Stimulated activated effector memory CD8-positive, alpha-beta T cell treated with anti-CD3 and anti-CD28 coated beads, Interleukin-12 subunit alpha, Interleukin-12 subunit beta, amount 100 ng/mL, for 72 hours (primary cell): ENCODE measurements at places on chromosomes 5 and 9.
A peak's percentile ranks its signal among the peaks of the same experiment; 100 is the strongest.

- DNase-seq: no peak
Measured at GRCh38 chr5:61737964-61738340, 405.9 kb downstream of the ZSWIM6 start.

- no peak for DNase-seq
Measured at GRCh38 chr5:148810823-148811222, 15.6 kb upstream of the ADRB2 start.

DNA sequence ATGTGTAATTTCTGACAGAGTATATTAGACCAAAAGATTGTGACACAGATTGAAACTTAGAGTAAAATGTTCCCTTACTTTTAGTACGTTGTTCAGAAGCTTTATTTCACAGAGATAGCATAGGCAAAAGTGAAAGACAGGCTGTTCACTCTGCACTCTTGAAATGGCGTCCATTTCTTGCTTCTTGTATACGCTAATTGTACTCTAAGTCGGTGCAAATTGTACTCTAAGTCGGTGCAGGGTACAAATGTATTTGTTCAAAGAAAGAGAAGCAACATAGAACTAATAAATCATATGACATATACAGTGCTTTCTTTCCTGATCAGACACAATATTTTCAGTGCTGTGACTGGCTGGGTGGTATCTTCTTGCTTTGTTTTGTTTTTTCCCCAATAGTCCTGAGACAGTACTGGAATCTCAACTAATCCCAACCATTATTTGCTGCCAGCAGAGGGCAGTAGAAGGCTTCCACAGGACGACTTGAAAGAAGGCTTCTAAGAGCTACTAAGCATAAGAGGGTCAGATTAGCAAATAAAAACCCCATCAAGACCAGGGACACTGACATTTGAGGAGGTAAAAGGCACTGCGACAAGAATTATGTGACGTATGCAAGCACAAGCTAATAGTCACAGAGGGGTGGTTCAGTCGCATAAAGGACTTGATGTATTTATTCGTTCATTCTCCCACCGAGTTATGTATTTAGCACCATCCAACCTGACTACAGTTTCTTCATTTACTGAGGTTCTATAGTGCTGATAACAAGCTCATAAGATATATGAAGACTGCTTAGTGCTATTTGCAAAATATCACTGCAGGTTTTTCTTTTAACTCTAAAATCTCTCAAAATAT, 831.8 kb downstream of the TAF11L14 start:
- peak; percentile 55 for DNase-seq

- DNase-seq: no peak
Measured at GRCh38 chr5:179151286-179152118, 91.3 kb downstream of the ZNF354C start.

DNA sequence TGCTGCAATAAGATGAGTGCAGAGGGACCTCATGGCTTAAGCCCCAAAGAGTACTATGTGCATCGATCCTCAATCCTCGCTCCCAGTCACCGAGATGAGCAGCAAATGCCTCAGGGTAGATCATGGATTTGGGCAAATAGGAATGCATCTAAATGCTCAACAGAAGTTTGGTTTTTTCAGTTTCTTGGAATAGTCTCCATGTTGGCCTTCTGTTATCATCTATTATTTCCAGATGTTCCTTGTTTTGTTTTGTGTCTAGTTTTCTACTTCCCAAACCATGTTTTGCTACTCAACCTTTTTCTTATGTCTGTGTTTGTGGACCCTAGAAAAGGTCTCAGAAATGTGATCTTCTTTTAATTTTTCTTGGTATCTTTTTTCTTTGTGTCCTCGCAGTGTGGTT, 43.5 kb upstream of the RASGRF2 start:
- no peak for DNase-seq

- no peak for DNase-seq
Measured at GRCh38 chr5:116577064-116577788, 2.6 kb upstream of the SEMA6A start.

GRCh38 chr5:54360089-54360488, 49.7 kb upstream of the ARL15 start:
- no peak for DNase-seq

DNA sequence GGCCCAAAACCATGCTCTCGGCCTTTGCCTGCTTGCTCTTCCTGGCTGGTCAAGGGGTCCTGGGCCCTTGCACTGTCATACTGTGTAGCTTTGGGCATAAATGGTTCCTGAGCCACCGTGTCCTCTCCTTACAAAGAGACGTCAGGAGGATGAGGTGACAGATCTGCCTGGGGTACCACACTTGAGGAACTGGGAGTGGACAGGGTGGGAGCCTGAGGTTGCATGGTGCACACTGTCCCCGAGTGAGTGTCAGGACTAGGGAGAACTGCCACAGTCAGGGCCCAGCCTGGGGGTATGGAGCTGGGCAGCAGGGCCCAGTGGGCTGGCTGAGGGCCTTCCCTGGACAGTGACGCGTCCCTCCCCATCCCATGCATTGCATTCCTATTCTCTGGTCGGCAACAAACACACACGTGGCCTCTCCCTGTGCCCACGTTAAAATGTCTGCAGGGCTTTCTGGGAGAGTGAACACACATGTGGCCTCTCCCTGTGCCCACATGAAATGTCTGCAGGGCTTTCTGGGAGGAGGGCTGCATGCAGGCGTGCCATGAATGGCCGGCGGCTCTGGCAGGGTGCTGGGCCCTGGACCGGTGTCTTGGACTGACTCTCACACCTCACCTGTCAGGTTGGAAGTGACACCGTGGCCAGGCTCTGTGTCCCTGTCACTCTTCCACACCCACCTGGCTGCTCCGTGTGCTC, 122.1 kb upstream of the COL5A1 start:
- no peak for DNase-seq

DNA sequence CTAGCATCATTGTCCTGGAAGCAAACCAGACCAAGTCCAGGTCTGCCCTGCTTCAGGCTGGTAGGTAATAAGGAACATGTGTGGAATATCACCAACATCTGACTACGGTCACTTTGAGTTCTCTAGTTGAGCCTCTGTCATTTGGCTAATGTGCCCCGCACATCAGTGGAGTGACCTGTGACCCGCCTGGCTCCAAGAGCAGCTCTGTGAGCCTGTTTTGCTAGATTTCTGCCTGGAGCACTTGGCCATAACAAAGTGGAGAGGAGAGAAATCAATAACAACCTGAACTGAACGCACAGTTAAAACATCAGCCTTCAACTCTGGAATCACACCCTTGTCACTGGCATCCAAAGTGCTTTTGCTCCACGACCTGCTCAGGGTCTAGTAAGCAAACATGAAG, 115.7 kb downstream of the PPP2R2B start:
- no peak for DNase-seq

DNA sequence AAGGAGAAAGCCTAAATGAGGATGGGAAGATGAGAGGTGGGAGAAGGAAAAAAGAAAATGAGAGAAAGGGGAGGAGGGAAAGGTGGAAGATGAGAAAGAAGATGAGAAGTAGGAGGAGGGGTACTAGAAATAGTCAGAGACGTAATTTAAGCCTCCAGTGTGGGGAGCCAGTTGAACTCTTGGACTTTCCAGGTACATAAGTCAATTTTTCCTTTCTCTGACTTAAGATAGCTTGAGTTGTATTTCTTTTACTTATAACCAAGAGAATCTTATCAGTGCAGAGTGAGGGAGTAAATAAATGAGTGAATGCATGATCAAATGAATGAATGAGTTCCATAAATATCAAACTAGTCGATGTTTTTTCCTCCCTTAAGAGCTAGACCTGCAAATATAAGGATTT, 21.5 kb upstream of the WHRN start:
- DNase-seq: no peak

- no peak for DNase-seq
Measured at GRCh38 chr9:76932265-76932664, 26.4 kb upstream of the PRUNE2 start.

DNA sequence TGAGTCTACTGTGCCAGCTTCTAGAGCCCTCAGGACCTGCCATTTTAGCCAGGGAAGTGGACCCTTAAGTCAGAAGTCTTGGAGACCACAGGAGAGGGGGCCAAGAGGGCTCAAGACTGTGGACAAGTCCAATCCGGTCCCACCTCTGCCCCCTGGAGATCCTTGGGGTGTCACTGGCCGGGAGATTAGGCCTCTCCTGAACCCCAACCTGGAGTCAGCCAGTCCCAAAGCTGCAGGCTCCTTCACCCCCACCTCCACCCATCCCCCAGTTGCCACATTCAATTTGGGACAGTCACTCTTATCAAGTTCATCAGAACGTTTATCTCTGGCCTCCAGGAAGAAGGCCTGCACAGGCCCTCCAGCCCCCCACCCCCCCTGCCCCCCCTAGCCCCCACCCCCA, 290 bp downstream of the SLC23A1 start:
- no peak for DNase-seq

DNA sequence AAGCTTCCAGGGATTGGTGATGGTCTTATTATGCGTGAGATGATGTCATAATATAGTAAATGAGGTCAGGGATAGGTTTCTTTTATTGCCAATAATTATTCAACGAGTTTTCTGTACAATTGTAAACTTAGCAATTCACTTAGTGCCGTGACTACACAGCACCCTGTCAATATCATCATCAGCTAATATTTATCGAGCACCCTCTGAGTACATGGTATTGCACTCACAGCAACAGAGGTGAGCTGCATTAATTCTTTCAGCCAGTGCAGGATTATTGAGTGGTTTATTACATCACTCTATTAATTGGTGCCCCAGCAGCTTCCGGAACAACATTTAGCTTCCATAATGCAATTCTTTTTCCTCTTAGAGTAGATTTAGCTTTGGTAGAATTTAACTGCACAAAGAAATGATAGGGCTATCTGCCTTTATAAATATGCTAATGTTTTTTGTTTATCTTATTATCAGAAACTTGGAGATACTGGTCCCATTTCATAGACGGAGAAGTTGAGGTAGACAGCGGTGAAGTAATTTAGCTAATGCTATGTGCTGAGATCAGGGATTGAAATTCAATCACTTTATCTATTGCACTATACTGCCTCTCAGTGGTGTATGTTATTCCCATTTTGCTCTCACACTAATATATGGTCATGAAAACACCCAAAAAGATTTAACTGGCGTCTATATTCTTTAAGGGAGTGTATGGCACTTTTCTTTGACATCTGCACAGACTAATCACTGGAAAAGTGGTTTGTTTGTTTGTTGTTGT, 726.1 kb upstream of the WWC1 start:
- no peak for DNase-seq

- no peak for DNase-seq
Measured at GRCh38 chr9:69646810-69647209, 25.4 kb downstream of the APBA1 start.

DNA sequence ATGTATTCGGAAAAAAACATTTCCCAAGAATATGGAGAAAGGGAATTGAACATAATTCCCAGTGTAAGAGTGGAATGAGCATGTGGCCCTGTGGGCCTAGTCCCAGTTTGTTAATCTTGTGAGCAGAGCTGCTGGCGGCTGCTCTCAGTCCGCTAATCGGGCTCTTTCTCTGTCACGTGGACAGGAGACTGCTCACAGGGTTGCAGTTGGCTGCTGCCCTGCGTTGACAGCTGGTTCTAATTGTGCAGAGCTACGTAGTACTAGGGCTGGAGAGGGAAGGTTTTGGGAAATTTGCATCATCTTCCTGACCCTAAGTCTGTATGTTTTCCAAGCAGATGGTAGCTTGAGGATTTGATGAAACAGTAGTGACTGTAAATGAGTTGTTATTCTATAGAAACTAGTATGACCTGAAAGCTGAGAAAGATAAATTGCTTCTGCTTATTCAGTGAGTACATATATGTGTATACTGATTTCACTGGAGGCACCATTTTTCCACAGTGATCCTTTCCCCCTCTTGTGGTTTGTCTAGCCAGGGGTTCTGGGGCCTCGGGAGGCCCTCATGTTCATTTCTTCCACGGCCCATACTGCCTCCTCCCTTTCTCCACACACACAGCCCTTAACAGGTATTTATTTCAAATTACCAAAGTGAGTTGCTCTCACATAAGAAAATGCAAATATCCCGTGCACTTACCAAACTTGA, 100.6 kb downstream of the ANGPTL2 start:
- no peak for DNase-seq

- no peak for DNase-seq
Measured at GRCh38 chr5:73856997-73857396, 231.0 kb downstream of the ARHGEF28 start.

GRCh38 chr9:93189369-93190132, 5.6 kb downstream of the WNK2 start:
- DNase-seq: no peak

DNA sequence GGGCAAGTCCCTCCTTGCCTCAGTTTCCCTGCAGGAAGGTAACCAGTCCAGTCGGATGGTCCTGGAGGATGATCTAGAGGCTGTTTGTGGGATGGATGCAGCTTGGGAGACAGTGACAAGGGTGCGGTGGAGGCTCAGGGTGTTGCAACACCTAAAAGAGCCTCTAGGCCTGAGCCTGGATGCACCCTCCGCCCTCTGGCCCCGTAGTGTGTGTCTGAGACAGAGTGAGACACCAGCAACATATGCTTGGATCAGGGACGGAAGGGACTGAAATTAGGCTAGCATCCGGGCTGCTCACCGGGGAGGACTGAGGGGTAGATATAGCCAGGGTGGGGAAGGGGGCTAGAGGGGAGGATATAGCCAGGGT, 1.1 kb downstream of the CRAT start:
- no peak for DNase-seq

- DNase-seq: no peak
Measured at GRCh38 chr5:24591426-24591825, 53.4 kb downstream of the CDH10 start.

GRCh38 chr9:22030101-22030598, 21.0 kb upstream of the CDKN2B start:
- DNase-seq: no peak

GRCh38 chr9:31908158-31908890, 476.1 kb upstream of the ACO1 start:
- DNase-seq: no peak

GRCh38 chr9:128629136-128629535, 27.5 kb downstream of the DYNC2I2 start:
- DNase-seq: no peak

DNA sequence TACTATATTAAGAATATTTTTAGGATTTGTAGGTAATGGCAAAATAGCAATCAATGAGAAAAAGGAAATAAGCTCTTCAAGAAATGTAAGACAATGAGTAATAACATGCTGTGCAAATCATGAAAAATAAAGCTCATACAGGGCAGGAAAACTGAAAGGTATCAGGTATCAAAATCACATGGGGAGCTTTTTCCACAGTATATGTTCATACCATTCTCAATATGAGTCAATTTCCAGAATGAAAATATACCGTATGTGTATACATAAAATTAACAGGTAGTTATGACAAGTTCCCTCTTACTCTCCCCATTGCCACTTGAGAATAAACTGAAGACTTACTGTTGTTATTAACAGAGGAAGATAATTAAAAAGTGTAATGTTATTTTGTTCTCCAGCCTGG, 35.9 kb downstream of the EFCAB9 start:
- no peak for DNase-seq
